ENCODE measurements at places on chromosomes 1 and 21.

GRCh38 chr21:17903029-17903806, 84.1 kb upstream of the C21orf91 start:
- DNase-seq = no peak

DNA sequence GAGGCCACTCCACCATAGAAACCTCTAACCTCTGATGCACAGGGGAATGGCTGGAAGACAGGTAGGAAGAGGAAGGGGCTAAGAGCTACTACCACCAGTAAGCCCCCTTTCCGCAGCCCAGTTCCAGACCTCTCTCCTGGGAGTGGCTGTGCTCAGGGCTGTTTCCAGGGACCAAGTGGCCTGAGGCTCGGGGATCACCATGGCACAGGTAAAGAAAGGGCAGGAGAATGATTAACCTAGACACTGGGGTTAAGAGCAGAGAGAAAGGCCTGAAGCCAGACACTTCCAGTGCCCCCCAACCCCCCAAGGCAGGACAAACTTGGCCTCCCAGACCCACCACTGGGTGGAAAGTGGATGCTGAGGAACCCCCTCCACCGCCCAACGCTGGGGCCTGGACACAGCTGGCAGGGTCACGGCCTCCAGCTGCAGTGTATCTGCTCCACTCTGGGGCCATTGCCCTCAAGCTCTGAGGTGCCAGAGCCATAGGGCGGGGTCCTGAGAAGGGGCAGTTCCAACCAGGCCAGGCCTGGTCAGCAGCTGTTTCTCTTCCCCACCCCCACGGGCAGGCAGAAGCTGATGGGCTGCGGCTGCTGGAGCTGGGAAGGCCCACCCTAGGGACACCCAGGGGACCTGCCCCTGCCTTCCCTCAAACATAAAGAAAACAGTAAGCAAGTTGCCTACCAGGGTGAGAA, 2.6 kb downstream of the TAGLN2 start:
- no peak for DNase-seq

- no peak for DNase-seq
These were observed 35.9 kb upstream of the PTGS2 start for GRCh38 chr1:186715887-186716809.

DNA sequence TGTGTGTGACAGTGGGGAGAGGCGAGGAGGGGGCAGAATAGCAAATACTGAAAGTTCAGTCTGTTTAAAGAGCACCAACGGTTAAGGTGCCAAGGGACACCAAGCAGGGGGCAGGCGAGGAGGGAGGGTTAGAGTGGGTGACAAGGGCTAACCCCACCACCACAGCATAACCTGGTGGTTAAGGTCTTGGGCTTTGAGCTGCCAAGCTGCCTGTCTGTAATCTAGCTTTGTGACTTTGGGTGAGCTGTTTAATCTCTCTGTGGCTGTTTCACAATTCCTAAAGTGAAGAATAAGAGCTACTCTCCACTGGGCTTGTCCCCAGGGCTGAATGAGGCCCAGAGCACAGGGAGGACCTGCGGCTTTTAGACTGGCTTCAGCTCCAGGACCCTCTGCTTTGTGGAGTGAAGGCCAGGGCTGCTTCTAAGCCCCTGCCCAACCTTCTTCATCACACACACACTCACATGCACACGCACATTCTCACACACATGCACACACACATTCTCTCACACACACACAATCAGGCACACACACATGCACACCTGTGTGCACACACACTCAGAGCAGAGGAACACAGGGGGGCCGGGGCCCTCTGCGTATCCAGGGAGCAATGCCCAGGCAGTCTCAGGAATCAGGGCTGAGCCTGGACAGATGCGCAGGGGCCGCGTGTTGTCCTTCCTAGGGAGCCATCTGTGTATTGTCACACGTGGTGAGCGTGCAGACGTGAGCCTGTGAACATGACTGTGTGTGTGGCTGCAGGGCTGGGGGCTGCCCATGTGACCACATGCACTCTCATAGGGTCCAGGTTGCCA, 101.6 kb upstream of the TARDBP start:
- DNase-seq = no peak

DNA sequence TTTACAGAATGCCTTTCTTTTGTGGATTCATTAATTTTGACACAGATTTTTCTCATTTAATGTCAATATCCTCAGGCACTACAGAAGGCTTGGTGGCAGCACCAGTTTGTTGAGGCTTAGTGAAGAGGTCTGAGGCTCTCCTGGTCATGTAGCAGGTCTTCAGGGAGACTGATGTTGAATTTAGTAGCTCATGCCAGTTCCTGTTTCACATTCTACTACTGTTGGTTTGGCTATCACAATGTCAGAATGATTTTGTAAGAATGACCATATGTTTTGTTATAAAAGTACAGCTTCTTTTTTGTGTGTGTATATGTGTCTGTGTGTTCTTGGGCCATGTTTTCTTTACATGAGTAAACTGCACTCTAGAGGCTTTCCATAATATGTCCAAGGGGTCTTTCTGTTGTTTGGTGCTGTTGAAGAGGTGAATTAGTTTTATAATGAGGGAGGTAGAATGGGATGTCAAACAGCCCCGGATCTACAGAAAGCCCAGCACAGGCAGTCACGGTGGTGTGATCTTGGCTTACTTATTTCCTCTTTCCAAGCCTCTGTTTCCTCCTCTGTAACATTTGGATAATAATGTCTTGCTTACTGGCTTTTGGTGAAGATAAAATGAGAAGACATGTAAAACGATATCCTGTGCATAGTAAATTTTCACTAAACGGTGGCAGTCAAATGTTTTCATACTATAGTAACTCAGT, 32.0 kb downstream of the C1orf21 start:
- DNase-seq = no peak

GRCh38 chr1:44151332-44151731, 9.9 kb upstream of the KLF18 start:
- DNase-seq = no peak

DNA sequence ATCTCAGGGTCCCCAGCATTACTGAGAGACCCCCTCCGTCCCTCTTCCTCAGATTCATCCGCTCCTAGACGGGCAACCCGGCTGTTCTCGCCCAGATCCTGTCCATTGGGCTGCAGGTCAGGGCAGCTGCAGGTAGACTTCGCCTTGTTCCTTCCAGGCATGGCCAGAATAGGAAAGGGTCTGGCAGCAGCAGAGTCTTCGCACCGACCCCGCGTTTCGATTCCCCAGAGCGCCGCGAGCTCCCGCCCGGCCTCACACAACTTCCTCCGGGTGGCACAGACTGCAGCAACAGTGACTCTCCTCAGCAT, 265 bp downstream of the NRDC start:
- no peak for DNase-seq

DNA sequence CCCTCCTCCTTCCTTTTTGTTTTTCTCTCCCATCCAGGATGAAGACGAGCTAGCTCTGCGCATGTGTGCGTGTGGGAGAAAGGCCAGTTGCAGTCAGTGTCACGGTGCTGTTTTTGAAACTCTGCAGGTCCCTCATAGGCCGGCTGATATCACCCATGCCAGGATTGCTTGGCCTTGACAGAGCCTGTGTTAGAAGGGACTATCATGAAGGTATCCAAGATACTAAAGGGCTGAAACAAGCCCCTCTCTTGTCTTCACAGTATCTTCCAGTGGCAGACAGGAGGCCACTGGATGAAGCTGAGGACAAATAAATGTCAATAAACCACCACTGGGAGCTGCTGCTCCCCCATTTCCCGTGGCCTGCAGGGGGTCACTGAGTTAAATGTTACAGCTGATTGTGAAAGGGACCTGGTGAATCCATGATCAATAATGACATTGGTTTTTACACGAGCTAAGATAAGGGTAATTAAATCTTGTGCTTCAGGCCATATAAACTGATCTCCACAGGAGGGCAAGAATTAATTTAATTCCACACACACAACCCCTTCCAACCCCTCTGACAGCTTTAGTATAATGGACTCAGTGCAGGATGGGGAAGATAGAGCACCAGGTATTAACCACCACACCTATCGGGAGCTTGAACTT, 64.6 kb upstream of the TARBP1 start:
- no peak for DNase-seq

DNA sequence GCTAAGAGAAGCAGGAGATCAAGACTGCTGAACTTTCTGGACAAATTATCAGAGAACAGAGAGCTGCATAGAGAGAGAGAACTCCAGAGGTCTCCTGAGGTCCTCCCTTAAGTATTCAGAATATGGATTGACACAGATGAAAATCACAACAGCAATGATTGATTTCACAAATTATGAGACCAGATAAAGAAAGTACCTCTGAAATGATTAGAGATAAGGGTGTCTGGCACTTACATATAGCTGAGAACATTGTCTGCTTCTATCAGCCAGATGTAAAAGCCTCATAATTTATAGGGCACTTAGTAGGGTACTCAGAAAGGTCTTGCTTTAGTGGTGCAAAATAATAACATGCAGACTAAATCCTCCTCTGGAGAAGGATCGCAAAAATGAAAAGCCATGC, 1301.8 kb downstream of the BRINP3 start:
- no peak for DNase-seq

- no peak for DNase-seq
These were observed 29.7 kb downstream of the HSPA13 start for GRCh38 chr21:14353231-14353630.

DNA sequence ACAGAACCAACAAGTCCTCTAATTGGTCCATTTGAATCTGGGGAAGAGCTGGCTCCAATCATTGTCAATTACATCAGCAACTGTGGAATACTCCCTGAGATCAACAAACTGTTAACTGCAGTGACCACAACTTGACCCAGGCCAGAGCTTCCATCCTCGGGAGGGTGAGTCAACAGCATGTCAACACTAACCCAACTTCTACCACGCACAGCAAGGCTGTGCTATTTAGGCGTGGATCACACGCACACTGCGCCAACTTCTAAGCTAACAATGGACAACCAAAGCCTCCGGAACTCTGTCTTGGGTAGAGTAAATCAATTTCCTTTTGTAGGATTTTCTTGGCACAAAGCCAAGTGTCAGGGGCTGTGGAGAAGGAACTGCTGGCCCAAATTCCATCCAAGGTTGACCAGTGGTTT, 30.4 kb downstream of the APP start:
- DNase-seq = no peak

GRCh38 chr1:62209931-62210595, 15.4 kb downstream of the L1TD1 start:
- no peak for DNase-seq

GRCh38 chr1:231584117-231584516, 42.5 kb upstream of the DISC1 start:
- DNase-seq = no peak

GRCh38 chr1:8460784-8461183, 142.9 kb downstream of the SLC45A1 start:
- no peak for DNase-seq

DNA sequence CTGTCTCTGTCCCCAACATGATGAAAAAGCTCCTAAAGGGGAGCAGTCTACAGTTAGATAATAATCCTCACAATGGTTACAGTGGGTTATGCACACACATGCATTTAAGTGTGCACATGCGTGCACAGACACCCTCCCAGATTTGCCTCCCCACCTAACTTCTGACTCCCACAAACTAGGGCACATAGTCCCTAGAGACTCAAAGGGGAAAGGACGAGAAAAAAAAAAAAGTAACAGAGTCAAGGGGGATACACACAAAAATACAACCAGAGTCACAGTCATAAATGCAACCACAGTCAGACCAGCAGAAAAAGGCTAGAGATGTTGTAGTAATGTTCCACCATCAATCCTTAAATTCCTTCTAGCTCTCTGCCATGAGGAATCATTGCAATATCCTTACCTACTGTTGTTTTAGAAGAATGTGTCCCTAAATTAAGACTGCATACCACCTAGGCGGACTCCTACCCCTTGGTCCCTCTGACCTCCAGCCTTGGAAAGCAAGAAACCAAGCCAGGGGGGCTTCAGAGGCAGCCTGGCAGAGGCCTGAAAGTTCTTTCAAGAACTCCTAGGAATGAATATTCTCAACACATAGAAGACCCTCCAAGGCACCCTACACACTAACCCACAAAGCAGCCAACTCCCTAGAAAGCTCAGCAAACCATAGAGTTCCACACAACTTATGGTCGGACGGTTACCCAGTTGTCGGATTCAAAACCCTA, 1.3 kb downstream of the CRTC2 start:
- no peak for DNase-seq

DNA sequence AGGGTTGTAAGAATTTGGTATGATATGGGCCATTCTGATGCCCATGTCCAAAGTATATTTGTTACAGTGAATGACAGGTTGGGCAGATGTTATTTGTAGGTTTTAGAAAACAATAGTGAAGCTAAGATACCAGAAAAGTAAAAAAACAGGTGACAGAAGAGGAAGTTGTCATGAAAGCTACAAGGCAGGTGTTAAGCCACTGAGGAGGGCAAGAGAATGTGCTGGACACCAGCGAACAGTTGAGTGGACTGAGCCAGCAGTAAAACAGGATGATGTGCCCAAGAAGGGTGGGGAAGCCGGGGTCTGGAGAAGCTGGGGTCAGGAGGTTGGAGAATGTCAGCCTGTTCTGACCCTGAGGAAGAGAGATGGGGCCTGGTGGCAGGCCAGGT, 83.3 kb downstream of the DTL start:
- DNase-seq = no peak

DNA sequence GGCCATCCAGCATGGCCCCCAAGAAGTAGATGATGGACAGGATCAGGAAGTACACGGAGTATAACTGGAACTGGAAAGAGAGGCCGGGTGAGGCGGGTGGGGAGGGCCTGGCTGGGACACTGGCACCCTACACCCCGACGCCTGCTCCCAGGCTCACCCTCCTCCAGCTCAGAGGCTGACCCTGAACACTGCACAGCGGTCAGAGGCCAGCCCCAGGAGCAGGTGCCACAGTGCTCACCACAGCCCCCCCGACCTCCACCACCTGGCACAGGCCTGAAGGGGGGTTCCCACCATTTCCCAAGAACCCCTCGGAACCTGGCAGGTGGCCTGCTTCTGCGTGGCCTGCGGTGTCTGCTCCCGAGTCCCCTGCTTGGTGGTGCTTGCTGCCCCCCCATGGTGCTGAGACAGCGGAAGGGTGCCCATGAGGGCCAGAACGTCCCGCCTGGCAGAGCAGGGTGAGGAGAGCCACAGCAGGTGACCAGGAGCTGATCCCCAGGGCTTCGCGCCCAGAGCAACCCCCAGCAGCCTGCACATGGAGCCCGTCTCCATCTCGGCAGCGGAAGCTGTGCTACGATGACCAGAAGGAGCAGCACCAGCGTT, 26.1 kb downstream of the SLC19A1 start:
- no peak for DNase-seq

DNA sequence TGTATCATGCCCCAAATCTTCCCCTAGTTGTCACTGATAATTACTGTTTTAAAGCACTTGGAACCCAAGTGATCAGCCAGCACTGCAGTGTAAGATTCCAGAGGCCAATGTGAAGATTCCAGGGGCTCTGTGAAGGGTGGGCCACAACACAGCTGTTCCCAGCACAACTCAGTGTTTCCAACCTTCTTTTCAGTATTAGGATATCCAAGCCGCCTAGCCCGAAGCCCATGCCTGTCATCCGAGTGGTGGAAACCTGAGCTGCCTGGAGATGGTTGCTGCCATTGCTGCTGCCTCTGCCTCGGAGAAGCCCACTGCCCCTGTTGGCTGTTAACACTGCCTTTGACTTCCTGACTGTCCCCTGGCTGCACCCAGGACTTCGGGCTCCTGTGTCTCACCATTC, 30.4 kb upstream of the SNX27 start:
- no peak for DNase-seq

- DNase-seq = no peak
These were observed 53.2 kb downstream of the SPSB1 start for GRCh38 chr1:9345922-9346321.

GRCh38 chr1:39380036-39380435, 111.4 kb upstream of the BMP8A start:
- DNase-seq = no peak
